ENCODE measurements at places on chromosomes 12 and 14.

DNA sequence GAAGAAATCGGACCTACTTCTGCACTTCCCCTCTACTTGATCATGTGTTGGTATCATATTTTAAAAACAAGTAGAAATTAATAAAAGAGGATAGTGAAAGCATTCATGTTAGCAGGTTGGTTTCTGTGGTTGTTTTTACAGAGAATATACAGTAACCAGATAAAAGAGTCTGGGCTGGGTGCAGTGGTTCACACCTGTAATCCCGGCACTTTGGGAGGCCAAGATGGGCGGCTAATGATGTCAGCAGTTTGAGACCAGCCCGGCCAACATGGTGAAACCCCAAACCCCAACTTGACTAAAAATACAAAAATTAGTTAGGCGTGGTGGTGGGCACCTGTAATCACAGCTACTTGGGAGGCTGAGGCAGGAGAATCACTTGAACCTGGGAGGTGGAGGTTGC lies 55.9 kb downstream of the LRP6 start:
- no peak for DNase-seq

DNA sequence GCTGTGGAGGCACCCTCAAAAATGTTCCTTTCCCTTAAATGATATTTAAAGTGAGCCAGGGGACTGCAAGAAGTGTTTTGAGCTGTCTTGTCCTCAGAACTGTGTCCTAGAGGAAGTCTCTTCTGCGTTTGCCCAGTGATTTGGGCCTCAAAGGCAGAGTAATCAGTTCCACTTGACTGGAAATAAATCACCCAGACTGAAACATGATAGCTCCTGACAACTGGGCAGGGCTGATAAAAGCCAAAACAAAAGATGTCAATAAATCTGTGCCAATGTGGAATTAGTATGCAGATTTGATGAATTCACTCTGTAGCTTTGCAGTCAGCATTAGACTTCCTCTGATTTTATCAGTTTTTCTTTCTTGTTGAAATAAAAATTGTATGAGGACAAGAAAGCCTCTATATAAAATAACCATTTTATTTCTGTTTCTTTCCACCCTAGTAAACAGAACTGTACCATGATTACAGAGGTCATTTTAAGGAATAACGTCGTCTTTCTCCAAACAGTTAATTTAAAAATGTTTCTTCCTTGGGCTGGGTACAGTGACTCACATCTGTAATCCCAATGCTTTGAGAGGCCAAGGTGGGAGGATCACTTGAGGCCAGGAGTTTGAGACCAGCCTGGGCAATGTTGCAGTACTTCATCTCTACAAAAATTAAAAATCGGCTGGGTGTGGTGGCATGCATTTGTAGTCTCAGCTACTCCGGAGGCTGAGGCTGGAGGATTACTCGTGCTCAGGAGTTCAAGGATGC lies 180.8 kb downstream of the ERC1 start:
- DNase-seq = peak; percentile 24

GRCh38 chr12:131287015-131287937 lies 333.6 kb downstream of the ADGRD1 start:
- DNase-seq = no peak

DNA sequence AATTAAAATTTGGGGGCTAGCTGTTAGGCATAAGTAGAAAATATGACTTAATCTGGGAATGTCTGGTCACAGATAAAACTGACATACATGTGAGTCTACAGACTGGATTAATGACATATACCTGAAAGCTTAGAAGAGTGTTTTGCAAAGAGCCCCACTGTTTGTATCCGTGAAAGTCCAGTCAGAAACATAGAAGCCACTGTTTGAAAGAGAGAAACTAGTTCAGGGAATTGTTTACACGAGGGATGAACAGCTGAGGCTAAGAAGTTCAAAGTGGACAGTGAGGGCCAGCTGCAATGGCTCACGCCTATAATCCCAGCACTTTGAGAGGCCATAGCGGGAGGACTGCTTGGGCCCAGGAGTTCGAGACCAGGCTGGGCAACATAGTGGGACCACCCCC lies 36.2 kb upstream of the SGPP1 start:
- DNase-seq = no peak

GRCh38 chr12:4032924-4033615 lies 159.9 kb upstream of the PARP11 start:
- no peak for DNase-seq

DNA sequence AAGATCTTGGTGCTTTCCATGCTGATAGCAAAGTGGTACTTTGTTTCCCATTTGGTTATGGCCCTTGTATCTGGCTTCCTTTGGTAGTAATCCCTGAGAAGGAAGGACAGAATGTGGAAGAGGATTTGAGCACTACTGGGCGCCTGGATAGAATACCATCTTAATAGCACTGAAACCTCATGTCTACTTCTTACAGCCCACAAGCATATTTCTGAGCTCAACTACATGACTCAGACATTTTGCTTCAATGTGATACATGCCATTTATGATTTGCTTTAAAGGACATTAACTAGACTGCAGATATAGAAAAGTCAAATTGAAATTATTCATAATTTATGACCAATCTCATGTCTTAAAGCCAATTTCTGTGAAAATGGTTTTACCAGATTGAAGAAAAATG lies 80.4 kb downstream of the LIN7A start:
- DNase-seq = no peak

GRCh38 chr14:67757175-67757574 lies 55.5 kb downstream of the RDH12 start:
- no peak for DNase-seq

- DNase-seq = no peak
Observed at GRCh38 chr12:26379777-26380467, 184.5 kb downstream of the SSPN start.

GRCh38 chr12:116172224-116172849 lies 105.2 kb downstream of the MED13L start:
- peak; percentile 68 for DNase-seq

DNA sequence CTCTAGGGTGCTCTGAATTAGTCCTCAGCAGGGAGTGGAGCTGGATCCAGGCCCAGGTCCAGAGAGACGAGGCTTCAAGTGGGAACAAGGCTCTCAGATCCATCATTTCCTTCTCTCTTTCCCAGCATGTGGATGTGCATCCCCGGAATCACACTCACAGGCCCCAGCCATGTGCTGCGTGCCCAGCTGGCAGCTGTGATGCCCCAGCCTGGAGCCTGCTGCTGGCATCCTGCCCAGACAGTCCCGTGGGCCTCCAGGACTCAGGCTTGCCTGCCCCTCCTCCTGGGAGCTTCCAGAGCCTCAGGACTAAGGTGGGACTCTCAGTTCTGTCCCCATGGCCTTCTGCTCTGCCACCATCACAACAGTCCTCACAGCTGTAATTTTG lies 6.2 kb upstream of the KRT84 start:
- no peak for DNase-seq

GRCh38 chr12:103829092-103829491 lies 11.9 kb downstream of the NT5DC3 start:
- peak; percentile 46 for DNase-seq

- no peak for DNase-seq
Observed at GRCh38 chr14:52888159-52888558, 62.7 kb downstream of the FERMT2 start.

GRCh38 chr12:76290963-76291859 lies 57.0 kb downstream of the BBS10 start:
- DNase-seq = no peak

DNA sequence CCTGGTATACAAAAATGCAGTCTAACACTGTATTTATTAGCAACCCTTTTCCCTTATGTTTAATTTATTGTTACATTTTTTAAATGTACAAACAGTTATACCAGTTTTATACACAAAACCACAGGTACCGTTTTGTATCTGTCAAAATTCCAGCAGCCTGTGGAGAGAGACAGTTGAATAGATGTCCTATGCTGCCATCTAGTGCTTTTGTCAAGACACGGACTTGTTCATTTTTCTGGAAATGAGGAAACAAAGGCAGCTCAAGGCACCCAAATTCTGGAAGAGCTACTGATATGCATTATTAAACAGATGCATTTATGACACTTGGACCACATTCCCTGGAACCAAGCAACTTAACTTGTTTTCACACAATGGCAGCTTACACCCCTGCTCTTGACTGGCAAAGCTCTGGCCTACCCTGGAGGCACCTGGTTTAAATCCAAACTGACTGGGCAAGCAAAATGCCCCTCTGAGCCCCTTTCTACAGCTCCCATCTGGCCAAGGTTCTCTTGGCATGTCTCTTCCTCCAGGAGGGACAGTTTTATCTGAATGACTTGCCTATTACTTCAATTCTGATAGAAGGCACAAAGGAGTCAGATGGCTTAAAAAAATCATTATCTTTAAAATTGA lies 286.9 kb upstream of the PRKD1 start:
- peak; percentile 73 for DNase-seq

DNA sequence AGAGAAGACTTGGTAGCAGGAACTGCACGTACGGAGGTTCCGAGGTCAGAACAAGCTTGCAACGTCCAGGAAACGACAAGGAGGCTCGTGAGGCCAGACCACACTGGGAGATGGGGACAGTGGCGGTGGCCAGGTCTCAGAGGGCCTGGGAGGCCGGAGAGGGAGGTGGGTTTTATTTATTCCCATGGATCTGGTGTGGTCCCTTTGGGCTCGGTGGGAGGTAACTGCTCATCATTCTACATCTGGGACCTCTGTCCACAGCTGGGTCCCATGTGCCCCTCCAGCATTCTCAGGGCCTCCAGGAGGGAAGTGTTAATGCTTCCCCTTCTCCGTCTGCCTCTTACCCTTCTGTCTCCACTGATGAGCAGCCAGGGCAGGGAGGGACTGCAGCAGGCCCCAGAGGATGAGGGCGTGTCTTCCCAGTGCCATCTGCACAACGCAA lies 35.7 kb upstream of the NCOR2 start:
- DNase-seq = no peak

DNA sequence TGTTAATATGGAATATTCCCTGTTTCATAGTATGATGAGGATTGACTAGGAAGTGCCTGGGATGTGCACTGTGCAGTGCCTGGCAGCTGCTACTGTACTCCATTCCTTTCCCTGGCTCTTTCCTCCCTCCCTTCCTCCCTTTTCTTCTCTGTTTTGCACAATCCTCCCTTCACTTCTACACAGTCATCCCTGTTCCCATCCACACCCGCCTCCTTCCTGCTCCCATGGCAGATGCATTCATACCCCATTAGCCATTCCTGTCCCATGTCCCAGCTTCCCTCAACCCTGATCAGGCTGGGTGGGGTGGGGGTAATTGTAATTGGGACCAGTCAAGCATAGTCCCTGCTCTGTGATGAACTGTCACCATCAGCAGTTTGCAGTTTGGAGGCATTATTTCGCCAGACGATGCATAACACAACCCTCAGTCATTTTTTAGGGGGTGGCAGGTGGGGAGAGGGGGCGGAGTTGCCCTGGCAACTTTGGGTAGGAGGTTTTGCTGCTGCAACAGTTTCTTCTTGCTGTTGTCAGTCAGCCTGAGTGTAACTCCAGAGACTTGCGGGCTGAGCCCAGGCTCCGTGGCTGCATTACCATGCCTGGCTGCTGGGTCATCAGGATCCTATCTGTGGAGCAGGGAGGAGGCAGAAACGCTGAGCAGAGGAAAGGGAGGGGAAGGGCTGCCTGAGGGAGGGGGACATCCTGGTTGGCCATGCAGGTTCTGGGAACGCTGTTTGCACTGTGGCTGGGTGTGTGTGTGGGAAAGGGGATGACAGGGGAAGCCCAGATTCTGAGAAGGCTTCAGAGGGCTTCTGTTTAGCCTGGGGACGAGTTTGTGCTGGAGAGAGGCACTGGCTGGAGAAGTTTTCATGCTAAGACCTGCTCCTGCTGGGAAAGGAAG lies 4.1 kb upstream of the KRT84 start:
- no peak for DNase-seq
